ENCODE measurements at places on chromosomes 3 and 15.

DNA sequence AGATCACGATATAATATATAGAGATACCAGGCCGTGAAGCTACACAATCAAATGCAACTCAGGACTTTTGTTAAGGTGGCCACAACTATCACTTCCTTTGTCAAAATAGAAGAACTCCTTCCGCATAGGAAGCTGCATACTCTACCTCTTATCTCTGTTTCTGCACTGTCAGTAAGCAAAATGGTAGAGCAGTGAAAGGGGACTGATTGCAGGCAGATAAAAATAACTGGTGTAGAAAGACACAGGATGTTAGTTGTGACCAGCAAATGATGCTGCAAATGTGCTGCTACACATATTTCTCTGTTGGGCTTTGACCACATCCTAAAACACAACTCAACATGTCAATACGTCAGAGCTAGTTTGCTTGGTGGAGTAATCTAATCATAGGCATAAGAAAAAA, 16.3 kb upstream of the TRAT1 start:
- no peak for DNase-seq

GRCh38 chr15:48058371-48058770, 62.4 kb upstream of the SLC24A5 start:
- DNase-seq, result no peak

DNA sequence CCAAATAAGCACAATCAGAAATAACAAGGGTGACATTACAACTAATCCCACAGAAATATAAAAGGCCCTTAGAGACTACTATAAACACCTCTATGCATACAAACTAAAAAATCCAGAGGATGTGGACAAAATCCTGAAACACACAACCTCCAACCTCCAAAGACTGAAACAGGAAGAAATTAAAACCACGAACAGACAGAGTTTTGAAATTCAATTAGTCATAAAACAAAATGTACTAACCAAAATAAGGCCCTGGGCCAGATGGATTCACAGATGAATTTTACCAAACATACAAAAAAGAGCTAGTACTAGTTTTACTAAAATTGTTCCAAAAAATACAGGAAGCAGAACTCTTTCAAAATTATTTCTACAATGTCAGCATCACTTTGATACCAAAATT, 1043.6 kb downstream of the DIPK2A start:
- DNase-seq, result peak; percentile 39

- no peak for DNase-seq
These were observed 9.5 kb upstream of the LTK start for GRCh38 chr15:41523097-41523496.

GRCh38 chr15:51227940-51228732, 110.3 kb downstream of the CYP19A1 start:
- no peak for DNase-seq

- DNase-seq, result no peak
These were observed 19.8 kb downstream of the CCR3 start for GRCh38 chr3:46261926-46262594.

GRCh38 chr3:123749711-123750110, 134.4 kb downstream of the MYLK start:
- peak; percentile 78 for DNase-seq

GRCh38 chr3:111639316-111639715, 44.2 kb upstream of the ZBED2 start:
- no peak for DNase-seq

GRCh38 chr15:65901336-65901735, 32.0 kb downstream of the RAB11A start:
- DNase-seq, result no peak

- DNase-seq, result no peak
These were observed 884.7 kb downstream of the NAALADL2 start for GRCh38 chr3:175743733-175744400.

- no peak for DNase-seq
These were observed 249.3 kb upstream of the SOX14 start for GRCh38 chr3:137514853-137515252.

DNA sequence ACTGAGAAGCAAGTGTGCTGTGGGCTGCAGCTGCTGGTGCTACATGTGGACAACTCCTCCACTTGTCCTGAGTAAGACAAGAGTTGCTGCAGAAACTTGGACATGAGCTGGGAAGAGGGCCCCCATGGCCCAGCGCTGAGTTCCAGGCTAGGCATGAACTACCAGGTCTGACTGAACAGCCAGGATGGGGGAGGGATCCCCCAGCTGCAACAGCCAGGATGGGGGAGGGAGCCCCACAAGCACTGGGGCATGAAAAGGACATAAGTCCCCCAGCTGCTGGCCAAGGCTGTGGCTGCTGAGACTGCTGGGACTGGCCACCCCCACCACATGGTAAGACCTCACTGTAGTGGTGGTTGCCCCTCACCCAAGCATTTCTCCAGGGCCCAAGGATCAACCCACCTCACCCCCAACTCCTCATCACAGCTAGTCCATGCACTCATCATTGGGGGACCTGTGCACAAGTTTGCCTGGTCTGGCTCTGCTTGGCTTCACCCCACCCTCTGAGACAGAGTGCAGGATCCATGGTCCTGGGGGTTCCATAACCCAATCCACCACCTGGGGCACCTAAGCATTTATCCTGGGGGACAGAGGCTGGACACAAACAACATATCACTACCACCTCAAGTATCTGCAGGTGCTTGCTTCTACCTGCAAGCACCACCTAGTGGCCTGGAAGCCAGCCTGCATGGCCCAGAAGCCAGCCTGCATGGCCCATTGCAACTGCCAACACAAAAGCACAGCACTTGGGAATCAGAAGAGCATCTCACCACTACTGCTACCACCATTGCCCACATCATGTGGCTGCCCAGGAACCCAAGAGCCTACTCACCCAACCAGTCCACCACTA, 84.5 kb upstream of the STT3B start:
- DNase-seq, result no peak

- no peak for DNase-seq
These were observed 156.7 kb upstream of the CCDC54 start for GRCh38 chr3:107220538-107220937.

DNA sequence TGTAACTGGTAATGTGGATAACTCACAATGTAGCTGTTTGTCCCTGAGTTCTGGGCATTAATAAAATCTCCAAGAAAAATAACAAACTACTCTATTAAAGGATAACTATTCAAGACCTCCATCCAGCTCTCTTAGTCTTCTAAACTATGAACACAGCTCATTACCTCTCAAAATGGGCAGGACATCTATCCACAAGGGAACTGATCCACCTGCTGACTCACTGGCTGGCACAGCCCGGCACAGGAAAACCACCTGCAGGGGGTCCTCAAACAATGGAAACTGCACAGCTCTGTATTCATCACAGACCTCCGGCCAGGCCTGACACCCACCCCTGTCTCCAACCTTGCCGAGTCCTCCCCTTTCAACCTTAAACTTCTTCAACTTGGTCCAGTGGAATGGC, 255.4 kb downstream of the TJP1 start:
- DNase-seq, result no peak

DNA sequence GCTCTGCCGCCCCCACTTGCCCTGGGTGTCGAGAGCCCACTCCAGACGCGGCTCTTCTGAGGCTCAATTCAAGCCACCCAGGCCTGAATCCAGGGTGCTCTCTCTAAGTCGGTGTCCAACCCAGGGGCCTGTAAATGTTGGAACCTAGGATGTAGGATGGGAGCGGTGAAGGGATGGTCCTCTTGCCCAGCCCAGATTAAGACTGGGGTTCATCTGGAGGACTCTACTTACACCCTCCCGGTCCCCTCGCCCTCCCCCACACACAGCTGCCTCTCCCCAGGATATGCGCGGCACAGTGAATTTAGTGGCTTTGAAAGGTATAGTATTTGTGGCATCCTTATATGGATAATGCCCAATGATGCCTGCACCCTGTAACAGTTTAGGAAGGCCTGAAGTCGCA, 822 bp upstream of the FBN1 start:
- DNase-seq, result no peak

DNA sequence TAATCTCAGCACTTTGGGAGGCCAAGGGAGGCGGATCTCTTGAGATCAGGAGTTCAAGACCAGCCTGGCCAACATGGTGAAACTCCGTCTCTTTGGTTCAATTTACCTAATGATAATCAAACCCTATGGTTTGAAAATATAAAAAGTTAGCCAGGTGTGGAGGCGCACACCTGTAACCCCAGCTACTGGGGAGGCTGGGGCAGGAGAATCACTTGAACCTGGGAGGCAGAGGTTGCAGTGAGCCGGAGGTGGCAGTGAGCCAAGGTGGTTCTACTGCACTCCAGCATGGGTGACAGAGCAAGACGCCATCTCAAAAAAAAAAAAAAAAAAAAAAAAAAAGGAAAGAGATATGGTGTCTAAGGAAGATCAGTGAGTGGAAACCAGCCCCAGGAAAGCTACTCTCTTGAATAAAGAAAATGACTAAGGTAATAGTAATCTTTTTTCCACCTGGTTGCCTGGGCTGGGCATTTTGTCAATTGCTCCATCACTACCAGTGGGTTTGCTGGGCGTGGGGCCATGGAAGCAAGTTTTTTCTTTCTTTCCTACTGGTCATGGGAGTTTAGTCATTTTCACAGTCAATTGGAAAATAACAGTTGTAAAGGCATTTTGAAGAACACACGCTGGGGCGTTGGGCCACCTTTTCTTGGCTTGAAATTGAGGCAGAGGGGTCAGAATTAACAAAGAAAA, 387.6 kb upstream of the RGMA start:
- DNase-seq, result no peak

- no peak for DNase-seq
These were observed 77.4 kb downstream of the MB21D2 start for GRCh38 chr3:192840143-192840836.

DNA sequence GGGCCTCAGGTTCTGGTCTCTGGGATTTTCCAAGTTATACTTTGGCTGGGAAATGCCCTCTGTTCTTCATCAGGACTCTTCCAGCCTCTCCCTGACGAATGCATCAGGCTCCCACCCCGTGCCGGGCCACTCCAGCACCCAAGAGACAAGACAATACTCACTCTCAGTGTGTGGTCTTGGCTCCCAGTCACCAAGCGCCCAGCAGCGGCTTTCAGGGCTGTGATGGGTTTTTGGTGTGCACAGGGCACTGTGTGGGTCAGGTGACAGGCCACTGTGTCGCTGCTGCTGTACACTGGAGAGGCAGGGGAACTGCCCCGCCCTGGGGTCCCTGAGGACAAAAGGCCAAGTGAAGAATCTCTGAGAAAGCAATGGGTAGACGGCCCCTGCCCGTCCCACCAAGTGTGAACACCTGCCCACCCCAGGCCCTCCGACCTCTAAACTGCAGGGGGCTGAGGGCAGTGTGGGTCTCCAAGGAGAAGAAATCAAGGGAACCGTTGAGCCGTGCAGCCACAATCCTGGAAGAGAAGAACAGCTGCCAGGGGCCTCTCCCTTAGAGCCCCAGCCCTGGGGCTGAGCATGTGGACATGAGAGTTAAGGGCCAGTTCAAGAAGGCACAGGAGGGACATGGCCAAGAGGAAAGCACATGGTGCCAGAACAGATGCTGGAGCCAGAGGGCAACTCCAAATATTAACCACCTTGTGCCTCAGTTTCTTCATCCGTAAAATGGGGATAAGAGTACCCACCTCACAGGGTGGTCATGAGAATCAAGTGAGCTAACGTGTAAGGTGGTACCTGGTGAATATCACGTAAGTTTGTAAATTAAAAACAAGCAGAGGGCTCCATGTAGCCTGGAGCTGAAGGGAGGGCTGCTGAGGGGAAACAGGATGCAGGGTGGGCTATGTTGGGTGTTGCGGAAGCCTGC, 34.1 kb downstream of the PTPN23 start:
- DNase-seq, result no peak

DNA sequence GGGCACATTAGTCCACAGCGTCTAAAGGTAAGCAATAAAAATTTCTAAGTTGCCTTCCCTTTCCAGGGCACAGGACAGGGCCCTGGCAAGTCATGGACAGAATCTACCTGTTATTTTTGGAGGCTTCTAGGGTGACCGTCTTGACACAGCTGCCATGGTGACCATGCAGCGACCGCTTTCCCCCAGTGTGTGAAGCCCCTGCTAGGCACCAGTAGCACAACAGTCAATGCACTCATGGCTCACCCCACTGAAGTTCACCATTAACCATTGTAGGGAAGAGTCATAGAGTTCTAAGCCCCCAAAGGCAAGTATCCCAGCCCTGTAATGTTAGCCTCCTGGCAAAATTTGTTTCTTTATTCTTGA, 43.8 kb upstream of the SLCO2A1 start:
- DNase-seq, result no peak

DNA sequence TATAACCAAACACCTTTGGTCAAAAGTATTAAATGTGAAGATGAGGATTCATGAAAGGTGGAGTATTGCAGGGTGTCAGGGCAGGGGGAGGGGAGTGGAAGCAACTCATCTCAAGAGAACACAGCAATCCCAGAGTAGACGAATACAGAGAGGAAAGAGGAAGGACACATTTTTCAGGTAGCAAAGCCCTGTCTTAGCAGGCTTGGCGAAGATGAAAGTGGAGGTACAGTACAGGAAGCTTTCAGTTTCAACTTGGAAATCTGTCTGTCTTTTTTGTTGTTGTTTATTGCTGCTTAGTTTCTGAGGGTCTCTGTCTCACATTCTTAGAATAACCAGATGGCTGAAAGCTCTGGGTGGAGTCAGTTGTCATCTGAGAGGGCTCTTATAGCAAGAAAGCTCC, 80.8 kb upstream of the GPR149 start:
- DNase-seq, result no peak

- DNase-seq, result no peak
These were observed 310.7 kb upstream of the ZNF717 start for GRCh38 chr3:76096036-76096435.

DNA sequence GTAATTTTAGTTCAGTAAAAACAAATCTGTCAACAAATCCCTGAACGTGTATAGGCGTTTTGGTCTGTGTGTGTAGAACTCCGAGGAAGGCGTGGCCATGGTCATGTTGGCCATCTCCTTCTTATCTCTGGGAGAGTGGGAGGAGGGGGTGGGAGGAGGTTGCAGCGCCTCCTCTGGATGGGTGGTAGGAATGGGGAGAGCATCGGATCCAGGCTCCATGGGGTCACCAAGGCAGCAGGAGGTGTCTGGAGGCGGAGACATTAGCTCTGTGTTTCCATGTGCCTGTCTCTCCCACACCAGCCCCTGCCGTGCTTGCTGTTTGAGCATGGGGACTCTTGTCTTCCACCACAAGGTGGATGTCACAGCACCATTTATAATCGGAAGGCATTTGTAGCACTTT, 34.5 kb upstream of the TRPM1 start:
- no peak for DNase-seq

GRCh38 chr3:71600646-71601288, 17.2 kb upstream of the FOXP1 start:
- no peak for DNase-seq

- no peak for DNase-seq
These were observed 31.2 kb upstream of the MUSTN1 start for GRCh38 chr3:52865994-52866393.
